ENCODE measurements at places on chromosomes 11 and 22.

DNA sequence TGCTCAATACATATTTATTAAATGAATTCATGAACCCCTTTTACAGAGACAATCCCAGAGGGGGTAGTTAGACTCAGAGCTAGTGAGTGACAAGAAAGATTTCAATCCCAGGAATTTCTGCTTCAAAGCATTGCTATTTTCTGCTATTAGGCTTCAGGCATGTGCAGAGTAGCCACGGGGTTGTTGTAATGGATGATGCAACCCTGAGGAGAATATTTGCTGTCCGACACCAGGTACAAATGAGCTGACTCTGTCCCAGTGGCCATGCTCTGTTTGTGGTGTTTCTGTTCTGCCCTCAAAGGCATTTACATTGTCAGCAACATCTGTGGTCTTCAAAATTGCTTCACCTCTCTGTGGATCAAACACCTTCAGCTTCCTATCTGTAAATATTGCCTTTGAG is 102.6 kb downstream of the CSNK2A3 start:
- DNase-seq = no peak

DNA sequence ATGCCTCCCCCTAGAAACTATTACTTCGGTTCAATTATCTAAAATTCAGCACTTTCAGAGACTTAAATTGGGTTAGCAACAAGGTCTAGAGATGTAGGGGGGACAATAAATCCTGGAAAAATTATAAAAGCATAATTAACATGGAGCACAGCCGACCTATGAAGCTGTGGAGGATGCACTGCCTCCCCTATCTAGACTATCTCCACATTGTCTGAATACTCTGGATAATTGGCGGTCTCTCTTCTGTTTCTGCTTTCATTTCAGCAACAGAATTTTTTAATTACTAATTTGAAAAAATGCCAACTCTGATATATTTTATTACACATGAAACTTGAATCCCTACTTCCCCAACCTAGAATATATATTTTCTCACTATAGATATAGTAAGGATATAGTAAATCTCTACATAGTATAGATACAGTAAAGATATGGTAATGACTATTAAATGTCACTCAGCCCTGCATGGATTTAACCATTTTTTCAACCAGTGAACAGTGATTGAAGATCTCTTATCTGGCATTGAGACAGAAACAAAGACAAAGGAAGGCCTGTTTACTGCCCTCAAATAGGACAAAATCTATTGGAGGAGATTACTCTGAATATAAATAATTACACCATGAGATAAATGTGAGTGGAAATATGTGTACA is 157.6 kb downstream of the BLID start:
- no peak for DNase-seq

DNA sequence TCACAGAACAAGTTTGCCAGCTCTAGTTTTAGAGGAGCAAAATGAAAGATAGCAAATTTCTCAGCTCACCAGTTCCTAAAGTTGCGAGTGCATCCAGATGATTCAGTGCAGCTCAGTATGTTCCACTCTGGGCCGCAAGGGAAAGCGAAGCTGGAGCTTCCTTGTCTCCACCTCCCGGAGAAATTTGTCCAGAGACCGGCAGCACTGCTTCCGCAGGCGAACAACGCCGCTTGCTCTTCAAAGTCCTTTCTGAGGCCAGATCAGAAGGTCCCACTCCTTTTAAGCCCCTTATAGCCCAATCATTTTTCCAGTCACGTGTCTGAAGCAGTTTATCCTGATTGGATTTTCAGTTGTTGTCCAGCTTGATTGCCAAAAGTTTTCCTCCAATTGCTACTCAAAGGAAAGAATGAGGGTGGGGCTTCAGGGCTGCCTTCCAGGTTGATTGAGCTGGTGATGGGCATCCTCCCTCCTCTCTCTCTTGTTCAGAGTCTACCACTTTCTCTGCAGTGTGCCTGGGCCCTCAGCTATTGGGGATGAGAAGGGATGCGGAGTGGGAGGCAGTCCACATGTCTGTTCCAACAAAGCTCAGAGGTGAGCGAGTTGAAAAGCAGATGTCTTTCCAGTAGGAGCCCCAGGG is at the start of gene ZNF280A:
Gene ZNF280A, minus strand, starts transcription at position 251 of the 637 bp plus-strand sequence. CDS start 4,640 bp downstream, outside the sequence.
- DNase-seq = no peak

DNA sequence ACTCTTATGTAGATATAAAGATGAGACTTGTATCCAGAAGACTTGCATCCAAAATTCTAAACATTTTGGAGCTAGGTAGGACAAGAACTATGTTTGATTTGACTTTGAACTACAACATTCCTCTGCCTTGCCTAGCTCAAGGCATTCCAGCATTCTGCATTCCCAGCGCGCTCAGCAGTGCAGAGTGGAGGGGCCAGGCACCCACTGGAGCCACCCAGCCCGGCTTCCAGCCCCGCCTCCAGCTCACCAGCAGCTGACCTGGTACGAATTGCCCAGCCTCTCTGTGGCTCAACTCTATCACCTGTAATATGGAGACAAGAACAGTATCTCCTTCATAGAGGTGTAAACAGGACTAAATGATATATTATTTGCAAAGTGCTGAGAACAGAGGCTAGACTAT is 28.8 kb downstream of the PRDM10 start:
- DNase-seq = no peak

DNA sequence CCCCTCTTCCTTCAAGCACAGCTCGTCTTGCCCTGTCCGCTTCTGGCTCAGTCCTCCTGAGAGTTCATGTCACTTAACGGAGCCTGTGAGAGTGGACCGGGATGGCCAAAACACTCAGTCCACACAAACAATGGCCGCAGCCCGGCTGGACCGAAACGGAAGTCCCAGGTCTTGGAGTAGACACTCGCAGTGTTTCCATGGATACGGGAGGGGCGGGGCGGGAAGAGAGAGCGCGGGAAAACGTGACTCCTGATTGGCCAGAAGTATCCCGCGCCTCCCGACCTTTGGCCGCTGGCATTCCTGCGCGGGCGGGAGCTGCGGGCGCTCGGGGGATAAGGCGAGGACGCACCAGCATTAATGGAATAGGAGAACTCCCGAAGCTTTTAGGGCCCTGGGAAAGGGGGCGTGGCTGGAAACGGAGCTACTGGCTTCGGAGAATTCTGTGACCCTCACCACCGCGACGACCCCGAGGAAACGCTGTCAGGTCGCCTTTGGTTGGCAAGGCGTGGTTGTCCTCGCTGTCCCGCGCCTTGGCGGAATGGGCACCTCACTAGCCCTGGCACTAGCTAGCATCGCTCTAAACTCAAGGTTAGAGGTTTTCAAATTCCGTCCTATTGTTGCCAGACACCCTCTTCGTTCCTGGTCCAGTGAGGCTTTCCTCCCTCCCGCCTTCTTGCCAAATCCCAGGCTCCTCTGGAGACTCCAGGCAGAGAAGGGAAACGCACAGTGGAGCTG is at the start of the genes NLRP14 and ZNF214:
Gene NLRP14, plus strand, starts transcription at position 297 of the 735 bp plus-strand sequence. CDS start 18,108 bp downstream, outside the sequence.
Gene ZNF214, minus strand, starts transcription at position 164 of the 735 bp plus-strand sequence. CDS start 17,511 bp downstream, outside the sequence.
- peak; percentile 63 for DNase-seq

GRCh38 chr22:19810381-19811201 is 44.1 kb downstream of the GNB1L start:
- no peak for DNase-seq

GRCh38 chr11:30911247-30911646 is 325.1 kb upstream of the MPPED2 start:
- no peak for DNase-seq

DNA sequence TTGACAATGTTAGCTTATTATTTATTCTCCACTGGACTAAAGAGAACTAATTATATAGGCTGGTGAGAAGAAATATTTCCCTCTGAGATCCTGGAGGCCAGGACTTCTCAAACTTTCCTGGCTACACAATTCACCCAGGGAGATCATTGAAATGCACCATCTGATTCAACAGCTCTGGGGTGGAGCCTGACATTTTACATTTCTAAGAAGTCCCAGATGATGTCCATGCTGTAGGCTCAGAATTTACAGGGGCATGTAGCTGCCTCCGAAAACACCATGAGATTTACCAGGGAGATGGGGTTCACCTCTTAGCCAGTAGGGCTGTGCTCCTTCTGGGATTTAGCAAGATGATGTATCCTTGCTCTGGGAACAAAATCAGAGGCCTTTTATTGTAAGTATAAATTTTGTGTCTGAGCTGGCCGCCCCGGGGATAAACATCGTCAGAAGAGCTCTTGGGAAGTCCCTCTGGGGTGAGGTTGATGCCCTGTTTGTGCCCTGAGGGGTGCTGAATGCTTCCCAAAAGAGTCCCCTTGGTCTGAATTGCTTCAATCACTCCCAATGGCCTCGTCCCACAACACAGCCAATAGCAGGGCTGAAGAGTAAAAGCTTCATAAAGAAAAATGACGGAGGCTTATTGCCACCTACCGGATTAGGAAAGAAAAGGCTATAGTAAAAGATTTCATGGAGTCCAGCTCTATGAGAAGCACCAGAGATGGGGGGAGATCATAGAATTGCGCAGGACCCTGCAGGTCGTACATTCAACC is 33.4 kb upstream of the API5 start:
- no peak for DNase-seq

DNA sequence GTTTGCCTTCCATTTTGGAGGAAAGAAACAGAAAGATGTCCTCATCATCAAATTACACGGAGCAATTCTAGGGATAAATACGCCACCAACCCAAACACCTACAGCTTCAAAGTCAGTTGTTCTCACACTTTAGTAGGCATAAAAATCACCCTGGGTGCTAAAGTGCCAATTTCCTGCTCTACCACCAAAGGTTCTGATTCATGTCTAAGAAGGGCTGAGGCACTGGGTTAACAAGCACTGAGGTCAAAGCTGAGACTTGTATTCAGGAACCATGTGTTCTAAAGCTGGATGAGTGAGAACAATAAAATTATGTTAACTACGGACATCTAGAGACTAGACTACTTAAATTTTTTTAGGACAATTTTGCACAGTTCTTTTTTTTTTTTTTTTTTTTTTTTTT is 127.6 kb downstream of the MPPED2 start:
- DNase-seq = no peak

GRCh38 chr22:41823797-41824196 is 9.1 kb upstream of the SREBF2 start:
- DNase-seq = no peak

DNA sequence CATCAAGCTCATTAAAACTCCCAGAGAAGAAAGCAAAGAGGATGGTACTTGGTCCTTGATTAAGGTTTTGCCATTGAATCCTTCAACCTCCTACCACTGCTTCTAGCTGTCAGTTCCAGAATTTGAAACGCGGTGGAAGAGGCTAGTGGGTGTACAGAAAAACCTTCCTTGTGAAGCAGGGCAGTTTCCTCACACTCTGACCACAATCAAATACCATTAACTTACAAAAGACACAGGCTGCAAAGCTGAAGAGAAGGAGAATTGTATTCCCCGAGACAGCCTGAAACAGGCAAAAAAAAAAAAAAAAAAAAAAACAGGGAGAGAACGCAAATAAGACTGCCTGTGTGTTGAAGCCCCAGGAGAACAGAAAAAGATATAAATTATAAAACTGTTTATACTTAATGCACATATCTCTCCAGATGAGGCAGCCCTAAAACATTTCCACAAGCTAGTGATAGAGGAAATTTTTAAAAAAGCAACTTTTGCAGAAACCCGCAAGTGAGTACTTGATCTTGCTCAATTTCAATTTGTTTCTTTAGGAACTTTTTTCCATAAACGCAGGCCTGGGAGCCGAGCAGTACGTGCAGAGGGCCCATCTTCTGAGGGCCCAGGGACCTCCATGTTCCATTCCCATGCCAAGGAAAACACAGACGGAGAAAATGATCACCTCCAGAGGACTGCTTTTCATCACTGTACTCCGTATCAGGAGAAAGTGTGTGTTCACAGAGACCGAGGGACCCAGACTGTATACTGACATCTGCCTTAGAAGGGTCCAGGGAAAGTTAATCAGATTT is 218.7 kb upstream of the BLID start:
- no peak for DNase-seq

- DNase-seq = no peak
These were observed 13.0 kb upstream of the UPK3A start for GRCh38 chr22:45271667-45272201.

DNA sequence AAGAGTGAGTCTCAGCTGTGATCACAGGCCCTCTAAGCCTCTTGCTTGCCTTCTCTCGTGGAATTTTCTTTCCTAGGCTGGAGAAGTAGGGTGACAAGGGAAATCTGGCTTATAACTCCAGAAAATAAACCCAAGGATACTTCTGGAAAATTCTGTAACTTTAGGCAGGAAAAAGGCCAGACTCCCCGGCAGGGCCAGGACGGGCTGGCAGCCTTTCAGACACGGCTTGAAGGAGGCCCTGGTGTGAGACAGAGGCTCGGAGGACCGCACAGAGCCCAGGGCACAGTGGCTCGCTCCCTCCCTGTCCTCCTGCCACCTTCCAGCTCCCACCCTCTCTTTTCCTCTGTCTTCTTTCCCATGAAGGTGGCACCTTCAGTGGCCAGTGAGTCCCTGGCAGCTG is 19.1 kb downstream of the RPUSD4 start:
- no peak for DNase-seq

- DNase-seq = no peak
These were observed 11.3 kb upstream of the C11orf96 start for GRCh38 chr11:43930868-43931716.

- peak; percentile 50 for DNase-seq
These were observed 9.5 kb downstream of the RBMXL2 start for GRCh38 chr11:7098235-7098832.

GRCh38 chr11:17707830-17708229 is 11.5 kb upstream of the MYOD1 start:
- DNase-seq = no peak

- peak; percentile 69 for DNase-seq
These were observed 47.5 kb upstream of the PICALM start for GRCh38 chr11:86116386-86116726.

- DNase-seq = no peak
These were observed 636.1 kb upstream of the CCDC179 start for GRCh38 chr11:23496340-23496739.

GRCh38 chr11:18804199-18804999 is 12.8 kb upstream of the PTPN5 start:
- DNase-seq = no peak

DNA sequence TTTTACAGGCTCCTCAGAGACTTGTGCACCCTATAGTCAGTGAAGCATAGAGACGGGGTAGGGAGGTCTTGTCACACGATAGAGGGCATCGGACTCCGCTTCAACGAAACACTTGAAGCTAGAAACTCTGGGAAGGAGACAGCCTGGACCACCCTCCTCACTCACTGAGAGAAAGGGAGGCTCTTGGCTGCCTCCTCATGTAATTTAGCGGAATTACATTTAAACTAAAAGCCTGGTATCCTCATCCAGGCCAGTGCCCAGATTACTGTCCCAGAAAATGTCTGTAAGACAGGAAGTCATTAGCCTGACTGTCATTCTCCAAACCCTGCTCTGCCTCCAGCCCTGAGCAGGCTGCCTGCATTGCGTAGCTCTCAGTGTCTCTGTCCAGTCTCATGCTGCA is 36.0 kb downstream of the TTLL1 start:
- no peak for DNase-seq
